ENCODE measurements at places on chromosomes 6 and 20.

- DNase-seq: no peak
Observed at GRCh38 chr20:62993856-62994494, 12.8 kb downstream of the BHLHE23 start.

- DNase-seq: no peak
Observed at GRCh38 chr20:44231713-44232468, 15.2 kb upstream of the GDAP1L1 start.

- DNase-seq: no peak
Observed at GRCh38 chr6:1930356-1930755, 315.0 kb downstream of the GMDS start.

DNA sequence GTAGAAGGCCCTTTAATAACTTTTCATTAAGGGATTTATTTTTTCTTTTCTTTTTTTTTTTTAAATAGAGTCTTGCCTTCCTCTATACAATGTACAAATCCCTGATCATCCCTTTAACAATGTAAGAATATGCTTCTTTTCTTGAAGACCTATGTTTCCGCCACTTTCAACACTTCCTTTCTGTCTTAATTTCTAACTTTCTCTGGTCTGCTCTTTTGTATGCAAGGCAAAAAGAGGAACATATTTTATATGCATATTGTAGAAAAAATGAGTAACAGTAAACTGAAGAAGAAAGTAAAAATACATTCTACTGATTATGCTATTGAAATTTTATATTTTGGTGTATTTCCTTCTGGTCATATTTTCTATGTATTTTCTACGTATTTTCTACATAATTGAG is 484.7 kb downstream of the TFAP2B start:
- no peak for DNase-seq

GRCh38 chr6:50185006-50185405 is 135.3 kb upstream of the DEFB112 start:
- no peak for DNase-seq

GRCh38 chr6:30670760-30671527 is 1.9 kb downstream of the DHX16 start:
- DNase-seq: no peak

GRCh38 chr20:48201188-48201587 is 415.9 kb upstream of the SULF2 start:
- DNase-seq: no peak

Measured in occipital lobe (tissue), 3 donors.